ENCODE measurements at places on chromosomes 1 and 21.

GRCh38 chr1:18009055-18009454, 98.5 kb upstream of the IGSF21 start:
- no peak for DNase-seq

- no peak for DNase-seq
Observed at GRCh38 chr1:100642826-100643225, 76.7 kb upstream of the VCAM1 start.

- DNase-seq = no peak
Observed at GRCh38 chr1:89274411-89274857, 1.8 kb upstream of the GBP5 start.

GRCh38 chr1:55723001-55723400, 507.8 kb upstream of the USP24 start:
- no peak for DNase-seq

- no peak for DNase-seq
Observed at GRCh38 chr21:39384674-39385298, 35.9 kb upstream of the HMGN1 start.

- no peak for DNase-seq
Observed at GRCh38 chr1:71267220-71267619, 186.4 kb upstream of the ZRANB2 start.

GRCh38 chr21:44428281-44428960, 26.9 kb upstream of the LRRC3 start:
- peak; percentile 22 for DNase-seq

DNA sequence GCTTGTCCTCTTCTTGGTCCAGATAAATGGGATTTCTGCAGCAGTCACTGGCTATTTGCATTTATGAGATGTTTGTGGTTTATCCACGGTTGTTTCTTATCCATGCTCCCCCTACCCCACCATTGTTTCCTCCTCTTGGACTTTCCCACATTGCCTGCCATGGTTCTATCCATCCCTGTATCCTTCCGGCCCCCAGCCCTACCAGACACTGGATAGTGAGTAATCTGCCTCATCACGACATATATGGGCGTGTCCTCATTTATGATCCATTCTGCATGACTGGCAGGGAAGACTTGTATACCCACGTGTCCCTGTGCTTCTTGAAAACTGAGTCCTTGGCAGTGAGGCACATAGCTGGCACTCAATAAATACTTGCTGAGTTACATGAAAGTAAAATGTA, 40.1 kb downstream of the CACNA1S start:
- DNase-seq = no peak

DNA sequence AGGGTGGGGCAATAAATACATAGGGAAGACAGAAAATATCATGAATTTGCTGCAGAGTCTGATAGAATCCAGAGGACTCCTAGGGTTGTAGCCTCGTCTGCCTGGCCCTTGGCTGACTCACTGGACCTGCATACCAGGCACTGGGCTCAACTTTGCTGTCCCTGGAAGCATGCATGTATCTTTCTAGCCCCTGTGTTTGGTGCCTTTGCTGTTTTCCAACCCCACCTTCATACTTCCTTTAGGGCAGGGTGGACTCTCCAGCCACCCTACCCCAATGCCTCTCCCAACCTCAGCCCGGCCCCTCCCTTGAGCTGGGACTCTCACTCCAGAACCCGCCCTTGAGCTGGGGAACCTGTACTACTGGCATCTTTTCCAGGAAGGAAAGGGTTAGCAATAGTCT, 1.2 kb downstream of the RAB25 start:
- no peak for DNase-seq

DNA sequence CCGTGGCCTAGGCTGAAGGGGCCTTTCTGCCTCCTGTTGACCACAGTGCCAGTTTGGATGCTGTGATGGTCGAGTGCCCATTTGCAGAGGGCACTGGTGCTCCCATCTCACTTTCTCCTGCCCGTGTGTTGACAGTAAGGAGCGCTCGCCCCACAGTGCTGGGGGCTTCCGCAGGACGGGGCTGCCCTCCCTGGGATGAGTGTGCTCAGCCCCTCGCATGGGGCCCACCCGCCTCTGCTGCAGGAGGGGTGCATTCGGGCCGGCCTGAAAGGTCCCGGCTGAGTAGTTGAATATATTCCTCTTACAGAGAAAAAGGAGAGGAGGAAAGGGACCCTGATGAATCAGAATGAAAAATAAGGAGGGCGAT, 37.3 kb downstream of the NTPCR start:
- DNase-seq = no peak

DNA sequence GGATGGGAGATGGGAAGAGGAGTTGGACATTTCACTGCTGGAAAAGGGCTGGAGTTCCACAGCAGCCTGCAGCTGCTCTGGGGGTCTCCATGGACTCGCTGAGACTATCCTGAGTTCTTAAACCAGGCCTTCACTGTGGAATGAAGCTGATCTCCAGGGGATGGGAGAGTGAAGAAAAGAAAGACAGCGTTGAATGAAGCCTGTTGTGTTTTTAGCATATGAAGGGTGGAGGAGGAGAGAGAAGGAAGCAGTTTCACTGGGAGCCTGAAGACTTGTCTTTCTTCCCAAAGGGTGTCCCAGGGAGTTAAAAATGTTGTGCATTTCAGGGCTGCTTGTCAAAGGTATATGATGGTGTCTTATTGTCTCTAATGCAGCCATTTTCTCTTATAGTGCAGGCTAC, 9.2 kb downstream of the ROR1 start:
- DNase-seq = no peak

DNA sequence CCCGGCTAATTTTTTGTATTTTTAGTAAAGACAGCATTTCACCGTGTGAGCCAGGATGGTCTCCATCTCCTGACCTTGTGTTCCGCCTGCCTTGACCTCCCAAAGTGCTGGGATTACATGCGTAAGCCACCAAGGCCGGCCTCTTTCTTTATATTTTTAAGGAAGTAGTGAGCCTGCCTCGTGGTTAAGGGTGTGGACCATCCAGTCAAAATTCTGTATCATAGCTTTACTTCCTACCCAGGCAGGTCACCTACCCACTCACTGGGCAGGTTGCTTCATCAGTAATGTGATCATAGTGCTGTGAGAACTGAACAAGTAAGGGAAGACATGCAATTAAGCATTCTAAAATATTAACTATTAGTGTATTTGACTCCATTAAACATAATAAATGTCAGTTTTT, 8.1 kb upstream of the ACOT7 start:
- no peak for DNase-seq

Data from activated CD8-positive, alpha-beta memory T cell treated with anti-CD3 and anti-CD28 coated beads for 48 hours (primary cell).